ENCODE measurements at places on chromosomes 16 and 17.
A peak's percentile ranks its signal among the peaks of the same experiment; 100 is the strongest.

DNA sequence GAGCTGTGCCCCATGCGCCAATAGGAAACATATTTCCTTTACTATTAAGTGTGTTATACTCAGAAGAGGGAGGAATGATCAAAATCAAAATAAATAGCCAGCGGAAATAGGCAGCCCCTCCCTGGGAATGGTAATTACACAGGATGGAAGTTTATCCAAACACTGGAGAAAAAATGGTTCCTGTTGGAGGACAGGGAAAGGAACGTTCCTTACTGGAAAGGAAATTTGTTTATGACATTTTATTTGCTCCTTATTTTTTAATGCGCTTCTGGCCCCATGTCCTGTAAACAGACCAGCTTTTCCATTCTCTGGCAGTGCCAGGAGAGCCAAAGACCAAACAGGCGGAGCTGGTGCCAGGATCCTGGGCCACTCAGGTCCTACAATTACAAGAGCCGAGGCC, 273.7 kb downstream of the SOX9 start:
- no peak for DNase-seq

GRCh38 chr16:283033-283805, at the start of gene PDIA2:
Gene PDIA2 (plus strand): TSS chr16:283164. CDS start chr16:283170, 6 bp downstream.
- DNase-seq: no peak

- DNase-seq: no peak
These were observed 77.4 kb upstream of the SMURF2 start for GRCh38 chr17:64739316-64740058.

DNA sequence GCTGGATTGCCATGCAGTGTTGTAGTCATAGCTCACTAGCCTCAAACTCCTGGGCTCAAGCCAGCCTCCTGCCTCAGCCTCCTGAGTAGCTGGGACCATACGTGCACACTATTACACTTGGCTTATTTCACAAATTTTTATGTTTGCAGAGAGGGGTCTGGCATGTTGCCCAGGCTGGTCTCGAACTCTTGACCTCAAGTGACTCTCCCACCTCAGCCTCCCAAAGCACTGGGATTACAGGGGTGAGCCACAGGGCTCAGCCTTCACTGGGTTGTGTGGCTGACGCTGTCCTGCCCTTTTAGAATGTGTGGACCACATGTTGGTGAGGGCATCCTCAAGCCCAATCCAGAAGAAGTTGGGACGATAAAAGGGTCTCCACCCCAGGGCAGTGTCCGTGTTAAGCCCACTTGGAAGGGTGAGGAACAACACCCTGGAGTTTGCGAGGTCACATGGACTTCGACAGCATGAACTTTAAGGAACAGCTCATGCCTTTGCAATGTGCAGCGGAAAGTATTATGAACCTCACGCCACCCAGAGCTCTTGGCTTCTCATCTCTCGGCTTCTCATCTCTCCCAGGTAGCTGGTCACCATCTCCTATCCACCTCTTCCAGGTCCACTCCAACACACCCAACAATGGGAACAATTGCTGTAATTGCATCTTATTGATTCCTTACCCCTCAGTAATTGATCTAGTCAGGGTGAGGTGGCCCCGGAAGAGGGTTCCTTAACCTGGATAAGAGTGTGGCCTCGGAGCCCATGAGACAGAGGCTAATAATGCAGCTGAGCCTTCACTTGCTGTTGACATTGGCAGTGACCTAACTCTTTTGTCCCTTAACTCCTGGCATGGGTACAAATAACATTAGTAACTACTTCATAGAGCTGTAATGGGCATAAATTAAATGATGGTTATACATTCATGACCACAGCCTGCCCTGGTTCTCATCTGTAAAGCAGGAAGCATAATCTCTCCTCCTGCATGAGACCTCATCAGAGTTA, 6.7 kb downstream of the FOXL1 start:
- no peak for DNase-seq

DNA sequence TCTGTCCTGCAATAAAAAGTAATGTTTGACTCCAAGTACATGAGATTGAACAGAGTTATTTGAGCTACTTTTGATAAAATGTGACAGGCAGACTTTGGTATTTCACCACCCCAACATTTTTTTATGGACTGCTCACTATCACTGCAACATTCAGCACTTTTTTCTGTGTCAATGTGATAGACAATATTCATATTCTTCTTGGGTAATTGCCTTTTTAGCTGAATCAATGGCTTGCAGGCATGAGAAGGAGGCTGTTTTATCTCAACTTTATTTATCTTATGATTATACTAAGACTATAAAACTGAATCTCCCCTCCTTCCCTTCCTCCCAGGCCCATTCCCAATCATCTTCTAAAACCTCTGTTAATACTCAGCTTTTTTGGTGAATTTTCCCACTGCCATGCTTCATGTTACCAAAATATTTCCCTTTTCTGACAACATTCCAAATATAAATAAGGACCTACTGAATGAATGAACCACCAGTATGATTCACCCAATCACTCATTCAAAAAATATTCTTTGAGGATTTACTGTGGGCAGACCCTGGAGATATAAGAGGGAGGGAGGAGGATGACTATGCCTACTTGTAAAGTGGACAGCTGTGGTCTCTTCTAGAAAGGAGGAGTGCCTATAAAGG, 67.6 kb downstream of the CDH13 start:
- DNase-seq: no peak

DNA sequence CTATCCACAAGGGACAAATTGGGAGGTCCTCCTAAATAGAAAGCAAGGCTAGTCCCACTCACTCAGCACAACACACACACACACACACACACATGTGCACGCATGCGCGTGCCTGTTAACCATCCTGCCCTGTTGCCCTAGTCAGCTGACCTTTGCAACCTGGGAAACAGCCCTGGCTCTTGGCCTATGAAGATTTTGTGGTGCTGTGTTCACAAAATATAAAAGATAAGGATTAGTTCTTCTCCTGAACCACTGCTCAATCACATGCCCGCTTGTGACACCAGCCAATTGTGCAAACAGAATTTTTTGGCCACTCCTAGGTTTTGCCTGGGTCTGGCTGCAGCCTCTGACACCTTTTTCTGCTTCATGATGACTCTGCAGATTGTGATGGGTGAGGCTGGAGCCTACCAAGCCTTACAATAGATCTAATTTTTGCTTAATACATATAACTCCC, 3.3 kb upstream of the CES1 start:
- no peak for DNase-seq

GRCh38 chr17:49969795-49970389, 902 bp downstream of the DLX4 start:
- no peak for DNase-seq

- DNase-seq: no peak
These were observed 285.2 kb downstream of the SEC14L1 start for GRCh38 chr17:77425791-77426641.

- DNase-seq: no peak
These were observed 68.7 kb downstream of the N4BP1 start for GRCh38 chr16:48541108-48541786.

DNA sequence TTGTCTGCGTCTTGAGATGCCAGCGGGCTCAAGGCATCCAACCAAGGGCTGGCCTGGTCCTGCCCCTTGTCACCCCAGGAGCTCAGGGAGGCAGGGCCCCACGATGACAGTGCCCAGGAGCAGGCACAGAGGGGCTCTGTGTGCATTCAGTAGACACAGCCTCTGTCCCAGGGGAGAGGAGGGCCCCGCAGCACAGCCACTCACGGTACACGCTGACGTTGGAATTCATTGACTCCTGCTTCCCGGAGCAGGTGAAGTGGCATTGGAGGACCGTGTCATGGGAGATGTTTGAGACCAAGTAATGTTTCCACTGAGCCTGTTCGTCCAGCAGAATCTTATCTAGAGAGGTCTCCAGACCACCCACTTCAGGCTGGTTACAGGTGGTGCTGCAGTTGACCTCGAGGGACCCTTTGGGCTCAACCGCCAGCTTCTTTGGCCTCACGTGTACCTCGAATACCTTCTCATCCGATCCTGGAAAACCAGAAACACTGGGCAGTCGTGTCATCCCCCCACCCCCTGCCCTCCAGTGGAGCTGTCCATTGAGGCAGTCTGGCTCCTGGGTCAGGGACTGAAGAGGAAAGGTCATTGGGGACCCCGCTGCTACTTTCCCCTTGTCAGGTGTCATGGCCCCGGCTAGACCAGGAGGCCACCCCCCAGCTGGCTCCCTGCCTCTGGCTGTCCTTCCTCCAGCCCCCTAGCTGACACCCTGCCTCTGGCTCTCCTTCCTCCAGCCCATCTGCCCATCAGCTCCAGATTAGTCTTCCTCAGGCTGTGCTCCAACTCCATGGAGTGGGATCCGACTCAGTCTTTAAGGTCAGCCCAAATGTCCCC, 7.0 kb downstream of the PRR29 start:
- DNase-seq: no peak

DNA sequence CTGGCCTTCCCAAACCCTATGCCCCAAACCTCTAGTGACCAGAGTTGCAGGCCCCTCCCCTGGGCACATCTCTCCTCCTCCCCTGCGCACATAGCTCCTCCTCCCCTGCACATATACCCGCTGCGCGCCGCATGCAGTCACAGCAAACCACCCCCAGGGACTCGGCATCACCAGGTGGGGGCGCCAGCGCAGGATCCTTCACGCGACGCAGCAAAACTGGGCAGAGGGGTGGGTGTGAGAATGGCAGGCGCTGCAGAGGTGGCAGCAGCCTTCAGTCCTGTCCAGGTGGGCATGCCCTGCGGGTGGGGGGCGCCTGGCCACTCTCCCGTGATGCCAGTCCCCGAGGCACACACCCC, 5.6 kb downstream of the CORO6 start:
- DNase-seq: peak; percentile 87

GRCh38 chr16:2428784-2429033, 538 bp upstream of the CCNF start:
- DNase-seq: no peak

- no peak for DNase-seq
These were observed 4.2 kb downstream of the RPL13 start for GRCh38 chr16:89564476-89565255.

- DNase-seq: no peak
These were observed 992 bp downstream of the GP2 start for GRCh38 chr16:20326321-20326720.

- no peak for DNase-seq
These were observed 114.9 kb downstream of the PRKCA start for GRCh38 chr17:66417300-66417719.

DNA sequence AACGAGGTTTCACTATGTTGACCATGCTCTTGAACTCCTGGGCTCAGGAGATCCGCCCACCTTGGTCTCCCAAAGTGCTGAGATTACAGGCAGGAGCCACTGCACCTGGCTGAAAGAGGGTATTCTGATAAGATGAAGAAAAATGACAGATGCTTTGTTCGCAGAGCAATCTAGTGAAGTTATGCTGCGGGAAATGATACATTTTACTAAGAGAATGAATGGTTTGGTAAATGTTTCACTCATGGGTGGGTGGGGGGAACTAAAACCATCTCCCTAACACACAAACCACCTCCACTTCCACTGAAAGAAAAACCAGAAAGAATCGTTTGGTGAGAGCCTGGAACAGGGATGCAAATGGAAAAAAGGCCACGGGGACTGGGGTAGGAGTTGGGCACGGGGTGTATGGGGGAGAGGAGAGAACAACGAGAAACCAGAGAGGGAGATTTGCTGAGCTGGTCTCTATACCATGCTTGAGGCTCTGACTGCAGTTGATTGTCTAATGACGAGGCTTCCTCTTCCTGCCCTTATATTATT, 19.0 kb upstream of the XYLT2 start:
- DNase-seq: no peak

GRCh38 chr17:57294629-57295501, 38.5 kb downstream of the MSI2 start:
- DNase-seq: no peak

DNA sequence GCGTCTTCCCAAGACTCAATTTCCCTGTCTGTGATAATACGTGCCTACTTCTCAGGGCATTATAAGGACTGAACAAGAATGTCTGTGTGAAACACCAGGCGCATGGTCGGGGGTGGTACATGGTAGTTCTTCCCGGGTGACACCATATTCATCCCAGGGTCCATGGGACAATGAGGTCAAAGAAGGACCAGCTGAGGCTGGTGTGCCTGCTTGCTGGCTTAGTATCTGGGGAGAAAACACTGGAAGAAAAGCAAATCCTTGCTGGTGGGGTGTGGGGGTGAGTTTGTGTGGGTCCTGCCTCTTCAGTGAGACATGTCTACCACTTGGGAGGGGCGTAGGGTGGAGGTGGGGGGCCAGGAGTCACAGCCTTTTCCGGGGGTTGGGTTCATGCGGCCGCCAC, 174.2 kb downstream of the RAB11FIP4 start:
- DNase-seq: no peak

GRCh38 chr16:24535827-24536226, 3.5 kb upstream of the RBBP6 start:
- no peak for DNase-seq

DNA sequence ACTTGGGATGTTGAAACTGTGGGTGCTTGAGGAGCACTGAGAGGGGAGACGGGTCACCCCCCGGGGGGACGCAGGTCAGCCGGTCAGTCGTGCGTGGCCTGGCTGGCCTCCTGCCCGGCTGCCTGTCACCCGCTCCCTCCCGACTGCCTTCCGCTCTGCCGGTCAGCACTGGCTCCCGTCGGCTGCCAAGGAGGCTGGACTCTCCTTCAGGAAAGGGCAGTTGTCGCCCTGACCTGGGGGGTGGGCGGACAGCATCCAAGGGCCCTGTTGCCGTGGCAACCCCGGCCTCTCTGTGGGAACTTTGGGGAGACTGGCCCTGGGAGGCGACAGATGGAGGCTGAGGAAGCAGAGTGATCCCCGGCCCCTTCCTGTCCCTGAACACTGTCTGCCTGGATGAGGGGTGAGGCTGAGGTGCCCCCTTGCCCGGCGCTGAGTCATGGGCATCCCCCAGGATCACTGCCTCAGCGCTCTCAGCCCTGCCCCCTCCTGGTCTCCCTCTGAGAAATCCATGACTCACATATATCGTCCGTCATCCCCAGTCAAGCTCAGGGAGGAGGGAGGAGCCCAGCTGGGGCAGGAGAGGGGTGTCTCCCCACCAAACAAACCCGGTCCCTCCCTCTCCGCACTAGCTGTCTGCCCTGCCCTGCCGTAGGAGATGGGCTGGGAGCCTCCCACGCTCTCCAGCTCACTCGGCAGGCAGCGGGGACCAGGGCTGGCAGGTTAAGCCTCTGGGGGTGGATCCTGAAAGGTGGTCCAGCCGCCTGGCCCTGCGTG, at the start of gene ADGRG1:
Gene ADGRG1 (plus strand): TSS at position 623 of the 774 bp plus-strand sequence. CDS start 21,658 bp downstream, outside the sequence.
- peak; percentile 19 for DNase-seq

- no peak for DNase-seq
These were observed 10.1 kb upstream of the SLC25A39 start for GRCh38 chr17:44334727-44335126.

- DNase-seq: no peak
These were observed 8.6 kb downstream of the POLG2 start for GRCh38 chr17:64488301-64488700.
